ENCODE measurements at places on chromosomes 12 and 14.

GRCh38 chr12:80777587-80777986 is 60.9 kb downstream of the MYF5 start:
- DNase-seq, result no peak

GRCh38 chr12:104929977-104930376 is 28.1 kb downstream of the SLC41A2 start:
- DNase-seq, result no peak

- no peak for DNase-seq
These were observed 341 bp downstream of the ZNF10 start for GRCh38 chr12:133130808-133131128.

- no peak for DNase-seq
These were observed 26.9 kb downstream of the GLIPR1L1 start for GRCh38 chr12:75361408-75361807.

DNA sequence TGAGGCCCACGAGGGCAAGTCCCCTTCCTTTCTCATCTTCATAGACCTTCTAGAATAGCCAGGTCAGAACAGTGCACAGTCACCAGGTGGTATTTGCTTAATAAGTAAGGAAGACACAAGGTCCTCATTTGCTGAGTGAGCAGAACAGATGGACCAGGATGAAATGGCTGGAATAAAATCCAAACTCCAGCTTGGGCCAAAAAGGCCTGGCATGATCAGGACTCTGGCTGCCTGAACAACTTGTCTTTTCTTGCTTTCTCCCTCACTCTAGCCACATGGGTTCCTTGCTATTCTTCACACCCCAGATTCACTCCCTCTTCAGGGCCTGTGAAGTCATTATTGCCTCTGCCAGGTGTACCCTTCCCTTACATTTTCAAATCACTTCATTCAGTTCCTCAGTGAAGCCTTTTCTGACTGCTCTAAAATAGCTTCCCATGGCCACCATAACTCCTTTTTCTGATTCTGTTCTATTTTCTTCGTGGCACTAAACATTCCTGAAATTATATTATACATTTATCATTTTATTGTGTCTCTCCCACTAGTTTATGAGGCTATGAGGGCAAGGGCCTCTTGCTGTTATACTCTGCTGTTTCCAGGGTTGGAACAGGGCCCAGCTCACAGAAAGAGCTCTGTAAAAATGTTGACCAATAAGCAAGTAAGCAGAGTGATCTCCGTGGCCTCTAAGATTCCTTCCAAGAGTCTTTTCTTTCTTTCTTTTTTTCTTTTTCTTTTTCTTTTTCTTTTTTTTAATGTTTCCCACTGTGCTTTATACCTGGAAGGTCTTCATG is 150.8 kb downstream of the TTC8 start:
- peak; percentile 16 for DNase-seq

DNA sequence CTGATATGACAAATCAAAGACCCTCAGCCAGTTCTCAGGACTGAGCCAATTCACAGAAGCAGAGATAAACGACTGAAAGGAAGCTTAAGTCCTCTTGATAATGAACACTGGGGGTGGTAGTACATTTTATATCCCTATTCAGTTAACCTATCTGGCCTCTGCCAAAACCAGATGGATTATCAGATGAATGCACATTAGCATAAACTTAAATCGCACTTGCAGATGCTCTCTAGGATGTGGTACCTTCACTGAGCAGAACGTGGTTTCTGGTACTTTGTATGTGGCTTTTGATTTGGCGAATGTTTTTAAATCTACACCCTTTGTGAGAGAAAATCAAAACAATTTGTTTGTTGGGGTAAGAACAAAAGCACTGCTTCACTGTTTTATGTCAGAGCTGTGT is 21.1 kb upstream of the TAS2R14 start:
- DNase-seq, result no peak

GRCh38 chr12:5746036-5746908 is 198.8 kb downstream of the ANO2 start:
- no peak for DNase-seq

GRCh38 chr12:120759591-120760348 is 34.1 kb downstream of the ACADS start:
- DNase-seq, result no peak

DNA sequence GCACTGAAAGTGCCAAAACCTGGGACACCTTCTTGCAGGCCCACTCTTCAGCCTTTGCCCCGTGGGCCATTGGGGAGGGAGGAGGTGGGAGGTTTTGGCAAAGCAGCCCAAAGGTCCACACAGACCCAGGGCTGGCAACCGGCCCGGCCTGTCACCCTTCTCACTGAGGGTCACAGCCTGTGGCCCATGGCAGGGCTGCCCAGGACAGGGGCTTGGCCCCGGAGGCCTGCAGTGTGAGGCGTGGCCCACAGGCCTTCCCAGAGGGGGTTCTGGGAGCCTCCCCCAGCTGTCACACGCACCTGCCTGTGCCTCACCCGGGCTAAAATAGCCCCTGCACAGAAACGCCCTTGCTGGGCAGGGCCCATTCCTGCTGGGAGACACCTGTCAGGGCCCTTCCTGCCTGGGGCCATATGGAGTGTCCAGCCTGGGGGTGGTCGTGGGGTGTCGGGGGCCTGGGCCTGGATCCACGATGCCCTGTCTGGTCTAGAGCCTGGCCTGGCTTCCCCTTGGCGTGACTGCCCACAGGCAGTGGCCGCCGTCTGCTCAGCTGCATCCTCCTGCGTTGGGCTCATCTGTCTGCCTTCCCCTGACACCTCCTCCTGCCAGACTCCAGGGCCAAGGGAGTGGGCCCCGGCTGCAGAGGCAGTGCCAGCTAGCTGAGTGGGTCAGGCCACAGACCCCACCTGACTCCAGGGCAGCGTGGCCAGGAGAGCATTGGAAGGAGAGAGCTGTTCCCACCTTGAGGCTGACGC is 19.2 kb downstream of the PACS2 start:
- DNase-seq, result no peak

- DNase-seq, result no peak
These were observed 23.2 kb upstream of the MEG3 start for GRCh38 chr14:100802766-100803165.

DNA sequence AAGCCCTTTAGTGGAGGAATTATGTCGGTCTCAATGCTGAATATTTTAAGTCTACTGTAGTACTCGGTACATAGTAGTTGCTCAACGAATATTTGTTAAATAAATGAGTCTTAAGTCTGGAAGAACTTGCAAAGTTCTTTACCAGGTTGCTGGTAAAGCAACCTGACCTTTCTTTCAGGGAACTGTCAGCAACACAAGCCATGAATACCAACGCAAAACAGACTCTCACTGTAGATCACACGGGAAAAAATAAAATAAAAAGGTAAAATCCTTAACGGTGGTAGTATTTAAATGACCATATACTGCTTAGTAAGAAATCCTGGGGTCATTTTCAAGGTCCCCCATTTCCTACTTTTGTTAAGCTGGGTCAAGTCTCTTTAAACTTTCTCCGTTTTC is 447 bp upstream of the NUBPL start:
- DNase-seq, result no peak

GRCh38 chr14:101509730-101510371 is 51.4 kb upstream of the DIO3 start:
- no peak for DNase-seq

DNA sequence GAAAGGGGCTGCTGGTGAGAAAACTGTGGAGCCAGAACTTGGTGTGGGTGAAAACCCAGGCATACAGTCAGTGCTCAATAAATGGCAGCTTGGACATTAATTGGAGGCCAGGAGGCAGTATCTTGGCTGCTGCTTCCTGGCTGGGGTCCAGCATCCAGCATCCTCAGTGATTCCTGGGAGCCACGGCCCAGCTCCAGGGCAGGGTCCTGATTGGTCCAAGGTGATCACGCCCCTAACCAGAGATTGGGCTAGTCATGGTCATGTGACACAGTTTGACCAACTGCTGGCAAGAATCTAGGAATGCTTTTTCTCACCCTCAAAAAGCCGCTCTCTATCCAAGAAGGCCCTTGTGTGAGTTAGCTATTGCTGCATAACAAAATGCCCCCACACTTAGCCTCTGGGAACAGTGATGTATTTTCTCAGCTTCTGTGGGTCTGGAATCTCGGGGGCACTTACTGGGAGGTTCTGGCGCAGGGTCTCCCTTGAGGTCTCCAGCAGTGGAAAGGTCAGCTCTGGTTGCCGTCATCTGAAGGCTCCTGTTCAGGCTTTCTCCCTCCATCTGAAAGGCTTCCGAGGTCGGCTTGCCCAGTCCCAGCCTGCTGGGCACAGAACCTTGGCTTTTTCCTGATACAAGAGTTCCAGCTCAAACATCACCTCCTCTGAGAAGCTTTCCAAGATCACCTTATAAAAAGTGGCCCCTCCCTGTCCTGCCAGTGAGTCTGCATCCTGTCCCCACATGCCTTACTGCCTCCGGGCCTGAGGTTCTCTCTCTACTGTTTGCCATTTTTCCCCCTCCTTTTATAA is 119.2 kb upstream of the NCOR2 start:
- no peak for DNase-seq

DNA sequence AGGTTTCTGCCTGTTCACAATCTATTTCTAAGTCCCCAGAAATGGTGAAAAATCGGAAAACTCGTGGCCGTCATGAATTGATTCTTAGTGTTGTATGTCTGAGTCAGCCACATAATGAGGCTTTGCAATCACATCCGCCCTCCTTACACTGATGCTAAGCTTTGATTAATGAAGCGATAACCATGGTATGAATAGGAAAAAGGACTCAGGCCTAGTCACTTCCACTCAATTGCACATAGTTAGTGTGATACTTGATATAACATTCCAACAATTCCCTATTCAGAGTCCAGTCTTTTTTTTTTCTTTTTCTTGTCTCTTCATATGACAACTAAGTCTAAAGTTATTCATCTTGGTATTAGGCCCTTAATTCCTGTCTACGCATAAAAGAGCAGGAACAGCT is 1231.0 kb downstream of the VRK1 start:
- no peak for DNase-seq

DNA sequence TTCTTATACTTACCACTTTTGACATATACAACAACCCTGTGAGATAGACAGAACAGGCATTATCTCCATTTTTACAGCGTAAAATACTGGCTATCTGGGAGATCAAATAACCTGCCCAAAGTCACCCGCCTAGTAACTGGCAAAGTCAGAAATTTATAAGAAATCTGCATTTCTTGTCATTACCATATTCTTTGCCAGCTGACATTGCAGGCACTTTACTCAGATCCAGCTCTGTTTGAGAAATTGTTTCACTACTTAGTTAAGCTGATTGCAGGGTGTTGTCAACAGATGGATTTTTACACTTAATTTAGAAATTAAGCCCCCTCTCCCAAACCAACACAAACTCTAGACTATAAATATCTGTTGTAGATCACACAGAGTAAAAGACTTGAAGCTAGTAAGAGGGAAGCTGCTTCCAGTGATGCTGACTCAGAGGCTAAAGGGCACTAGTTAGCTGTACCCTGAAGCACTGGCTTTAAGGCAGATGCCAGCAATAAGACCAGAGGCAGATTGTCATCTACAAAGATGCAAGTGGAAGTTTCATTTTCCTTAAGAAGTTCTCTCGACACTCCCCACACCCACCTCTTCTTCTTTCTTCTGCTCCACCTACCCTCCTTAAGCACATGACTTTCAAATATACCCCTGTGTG is 153.1 kb downstream of the ANO6 start:
- no peak for DNase-seq

GRCh38 chr12:114476159-114476558 is 70.2 kb upstream of the TBX5 start:
- no peak for DNase-seq

- DNase-seq, result no peak
These were observed 774 bp upstream of the SLC2A13 start for GRCh38 chr12:40106655-40107054.

GRCh38 chr12:39620659-39621658 is 1.4 kb upstream of the ABCD2 start:
- DNase-seq, result no peak

DNA sequence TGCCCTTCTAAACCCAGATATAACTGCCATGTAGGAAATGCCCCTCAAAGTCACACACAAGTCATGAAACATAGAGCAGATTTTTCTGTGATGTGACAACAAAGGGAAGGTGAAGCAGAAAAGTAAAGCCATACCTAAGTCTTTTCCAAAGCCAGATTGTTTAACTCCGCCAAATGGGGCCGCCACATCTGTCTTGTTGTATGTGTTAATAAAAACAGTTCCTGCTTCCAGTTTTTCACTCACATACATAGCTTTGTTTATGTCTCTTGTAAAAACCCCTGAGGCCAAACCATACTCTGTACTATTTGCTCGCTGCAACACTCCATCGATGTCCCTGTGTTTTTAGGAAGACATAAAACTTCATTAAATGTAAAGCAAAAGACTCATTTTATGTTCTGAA is 40.3 kb downstream of the NOPCHAP1 start:
- peak; percentile 6 for DNase-seq

GRCh38 chr14:37275963-37276362 is 78.2 kb downstream of the MIPOL1 start:
- DNase-seq, result no peak

DNA sequence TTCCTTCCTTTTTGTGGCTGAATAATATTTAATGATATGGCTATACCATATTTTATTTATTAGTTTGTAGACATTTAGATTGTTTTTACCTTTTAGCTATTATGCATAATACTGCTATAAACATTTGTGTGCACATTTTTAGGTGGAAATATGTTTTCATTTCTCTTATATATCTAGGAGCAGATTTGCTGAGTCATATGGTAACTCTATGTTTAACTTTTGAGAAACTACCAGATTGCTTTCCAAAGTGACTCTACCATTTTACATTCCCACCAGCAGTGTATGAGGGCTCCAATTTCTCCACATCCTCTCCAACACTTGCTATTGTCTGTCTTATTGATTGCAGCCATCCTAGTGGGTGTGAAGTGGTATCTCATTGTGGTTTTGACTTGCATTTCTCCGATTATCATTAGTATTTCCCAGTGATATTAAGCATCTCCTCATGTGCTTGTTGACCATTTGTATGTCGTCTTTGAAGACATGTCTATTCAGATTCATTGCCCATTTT is 160.2 kb downstream of the KICS2 start:
- DNase-seq, result no peak

DNA sequence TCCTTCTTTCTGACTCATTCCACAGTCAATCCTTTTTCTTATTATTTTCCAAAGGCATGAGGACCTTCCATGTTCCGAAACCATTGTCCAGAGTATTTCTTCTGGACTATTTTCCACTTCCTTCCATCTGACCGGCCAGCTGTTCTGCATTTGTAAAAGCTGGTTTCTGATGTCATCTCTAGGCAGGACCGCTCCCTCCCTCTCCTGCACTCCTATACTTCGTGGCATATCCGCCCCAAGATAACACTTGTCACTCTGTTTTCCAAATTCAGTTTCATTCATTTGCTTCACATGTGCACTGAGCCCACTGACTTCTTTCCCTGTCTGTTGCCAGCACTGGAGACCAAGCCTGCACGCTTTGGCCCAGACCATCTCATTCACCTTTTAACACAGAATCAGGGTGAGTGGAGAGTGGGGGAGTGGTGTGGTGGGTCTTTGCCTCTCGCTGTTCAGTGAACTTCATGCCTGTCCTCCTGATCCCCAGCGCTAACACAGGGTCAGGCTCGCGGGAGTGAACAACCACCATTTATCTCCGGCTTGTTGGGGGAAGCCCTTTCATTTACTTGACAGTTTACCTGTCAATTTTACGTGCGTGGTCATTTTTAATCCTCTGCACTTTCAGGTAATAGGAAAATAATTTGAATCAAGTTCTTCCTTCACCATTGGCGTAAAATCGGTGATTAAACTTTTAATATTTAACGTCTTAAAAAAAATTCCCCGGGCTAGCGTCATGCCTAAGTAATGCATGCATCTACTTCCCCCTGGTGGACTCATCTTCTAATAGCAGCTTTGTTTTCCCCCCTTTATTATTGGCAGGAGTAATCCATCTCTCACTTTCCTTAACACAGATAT is 52.5 kb downstream of the C12orf75 start:
- peak; percentile 39 for DNase-seq

- DNase-seq, result no peak
These were observed 4.7 kb downstream of the ACVRL1 start for GRCh38 chr12:51911788-51912711.

- DNase-seq, result no peak
These were observed 114.8 kb upstream of the FOXN3 start for GRCh38 chr14:89531661-89532335.

All from left renal pelvis (tissue), 4 donors.